ENCODE measurements at places on chromosomes 6 and 20. TPM values are rescaled to one million over a fixed set of nuclear protein-coding genes. Genes with fewer than 3 reads are reported as not detected.

Gene CFAP61
- total RNA-seq, result not detected

DNA sequence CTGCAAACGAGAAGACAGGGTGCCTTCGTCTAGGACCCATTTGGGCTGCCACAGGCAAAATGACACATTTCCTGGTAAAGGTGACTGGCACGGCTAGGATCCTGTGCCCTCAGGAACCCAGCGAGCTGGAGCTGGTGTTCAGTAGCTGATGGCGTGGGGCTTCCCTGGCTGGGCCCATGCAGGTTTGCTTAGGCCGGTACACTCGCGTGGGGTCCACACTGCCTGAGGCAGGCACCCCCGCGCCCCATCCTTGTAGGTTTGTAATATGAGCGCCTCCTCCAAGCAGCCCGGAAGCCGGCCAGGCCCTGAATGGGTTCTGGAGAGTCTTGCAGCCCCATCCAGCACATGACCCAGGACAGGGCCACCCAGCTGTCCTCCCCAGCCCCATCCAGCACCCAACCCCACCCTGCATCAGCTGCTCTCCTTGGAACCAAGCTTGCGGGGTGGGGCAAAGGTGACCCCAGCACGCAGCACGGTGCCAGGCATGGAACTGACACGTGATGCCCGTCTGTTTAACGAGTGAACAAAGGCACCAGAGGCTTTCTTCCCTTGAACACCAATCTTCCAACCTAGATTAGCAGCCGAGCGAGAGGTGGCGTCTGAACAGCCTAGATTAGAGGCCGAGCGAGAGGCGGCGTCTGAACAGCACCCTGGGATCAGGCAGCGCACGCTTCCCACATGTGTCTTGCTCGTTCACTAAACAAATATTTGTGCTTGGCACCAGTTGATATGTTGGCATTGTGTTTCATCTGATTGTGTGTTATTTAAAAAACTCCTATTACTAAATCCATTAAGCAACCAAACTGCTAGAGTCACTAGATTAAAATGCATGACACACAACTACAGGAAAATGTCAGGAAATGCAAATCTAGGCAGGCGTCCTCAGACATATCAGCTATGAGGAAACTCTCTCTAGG, 112.1 kb downstream of the DLL1 start:
- no peak overlapping the region for H3K4me3 ChIP-seq
- H3K36me3 ChIP-seq, result peaks cover 3% of the 10 kb centered on the region
- H3K27me3 ChIP-seq, result peaks cover 6% of the 10 kb centered on the region
- no peak overlapping the region for H3K27ac ChIP-seq
- no peak for DNase-seq

Gene HS3ST5
- total RNA-seq, result not detected

GRCh38 chr6:113528111-113528510, 329.0 kb upstream of the MARCKS start:
- DNase-seq, result no peak
- H3K27ac ChIP-seq, result no peak overlapping the region
- no peaks in the 10 kb centered on the region for H3K36me3 ChIP-seq
- H3K27me3 ChIP-seq, result no peaks in the 10 kb centered on the region
- no peak overlapping the region for H3K4me3 ChIP-seq

DNA sequence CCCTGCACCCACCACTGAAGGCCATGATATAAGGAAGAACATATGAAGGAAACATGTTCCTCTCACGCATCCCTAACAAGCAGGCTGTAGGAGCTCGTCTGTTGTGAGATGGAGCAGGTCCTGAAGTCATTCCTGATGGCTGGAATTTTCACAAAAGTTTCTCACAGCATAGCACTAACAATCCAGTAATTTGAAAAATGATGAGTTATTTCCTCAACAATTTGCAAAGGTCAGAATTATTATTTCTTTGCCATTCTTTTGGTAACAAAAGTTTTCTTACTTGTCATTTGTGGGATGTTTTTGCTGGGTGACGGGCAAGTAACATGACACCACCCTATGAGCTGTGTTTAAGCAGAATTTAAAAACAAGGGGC, 27.6 kb upstream of the FRMD1 start:
- no peaks in the 10 kb centered on the region for H3K4me1 ChIP-seq
- no peak for DNase-seq
- H3K27me3 ChIP-seq, result peaks cover 58% of the 10 kb centered on the region
- H3K27ac ChIP-seq, result no peak overlapping the region

GRCh38 chr6:169763881-169764280, 12.5 kb downstream of the ERMARD start:
- no peak overlapping the region for H3K4me3 ChIP-seq
- H3K27ac ChIP-seq, result no peak overlapping the region
- no peak for DNase-seq
- no peaks in the 10 kb centered on the region for H3K27me3 ChIP-seq

All from T-helper 17 cell (primary cell).